ENCODE measurements at places on chromosomes 7 and 10. TPM values are rescaled to one million over a fixed set of nuclear protein-coding genes. Genes with fewer than 3 reads are reported as not detected.

SCRN1 gene
- total RNA-seq, result 3.5 TPM

- no peak for DNase-seq
Measured at GRCh38 chr10:77635402-77636227, 2.0 kb downstream of the KCNMA1 start.

DNA sequence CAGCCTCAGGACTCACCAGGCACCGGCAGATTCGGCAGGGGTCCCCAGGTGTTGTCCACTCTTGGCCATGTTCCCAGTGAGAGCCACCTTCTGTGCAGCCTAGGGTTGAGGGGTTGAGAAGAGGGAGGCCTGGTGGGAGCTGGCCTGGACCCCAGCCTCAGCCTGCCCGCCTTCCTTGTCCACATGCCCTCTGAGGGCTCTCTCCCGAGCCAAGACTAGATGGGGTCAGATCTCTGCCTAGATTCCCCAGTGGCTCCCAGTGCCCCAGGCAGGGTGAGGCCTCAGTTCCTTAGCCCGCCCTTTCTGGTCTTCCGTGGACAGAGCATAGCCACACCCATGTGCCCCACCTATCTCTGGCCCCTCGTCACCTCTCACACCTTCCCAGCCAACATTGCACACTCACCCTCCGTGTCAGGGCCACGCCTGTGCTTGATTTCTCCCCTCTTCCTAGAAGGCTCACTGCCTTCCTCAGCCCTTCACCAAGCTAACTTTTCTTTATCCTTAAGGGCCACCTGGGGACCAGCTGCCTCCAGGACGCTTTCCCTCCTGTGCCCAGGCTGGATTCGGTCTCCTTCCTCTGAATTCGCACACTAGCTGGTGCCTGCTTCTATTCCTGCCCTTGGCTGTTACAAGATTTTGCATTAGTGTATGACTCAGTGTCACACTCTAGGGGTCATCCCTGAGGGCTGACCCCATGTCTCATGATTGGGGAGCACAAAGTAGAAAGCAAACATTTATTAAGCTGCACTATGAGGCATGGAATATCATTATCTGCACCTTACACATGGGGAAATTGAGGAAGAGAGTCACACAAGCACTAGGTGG is 7.5 kb downstream of the KCP start:
- no peak for DNase-seq

GRCh38 chr7:43753843-43754242 is 4.6 kb upstream of the BLVRA start:
- no peak for DNase-seq

HIP1 gene
- 8.4 TPM for total RNA-seq

AKR1D1 gene
- total RNA-seq, result 0.20 TPM

- no peak for DNase-seq
Measured at GRCh38 chr7:4626318-4626845, 55.7 kb upstream of the FOXK1 start.

DNA sequence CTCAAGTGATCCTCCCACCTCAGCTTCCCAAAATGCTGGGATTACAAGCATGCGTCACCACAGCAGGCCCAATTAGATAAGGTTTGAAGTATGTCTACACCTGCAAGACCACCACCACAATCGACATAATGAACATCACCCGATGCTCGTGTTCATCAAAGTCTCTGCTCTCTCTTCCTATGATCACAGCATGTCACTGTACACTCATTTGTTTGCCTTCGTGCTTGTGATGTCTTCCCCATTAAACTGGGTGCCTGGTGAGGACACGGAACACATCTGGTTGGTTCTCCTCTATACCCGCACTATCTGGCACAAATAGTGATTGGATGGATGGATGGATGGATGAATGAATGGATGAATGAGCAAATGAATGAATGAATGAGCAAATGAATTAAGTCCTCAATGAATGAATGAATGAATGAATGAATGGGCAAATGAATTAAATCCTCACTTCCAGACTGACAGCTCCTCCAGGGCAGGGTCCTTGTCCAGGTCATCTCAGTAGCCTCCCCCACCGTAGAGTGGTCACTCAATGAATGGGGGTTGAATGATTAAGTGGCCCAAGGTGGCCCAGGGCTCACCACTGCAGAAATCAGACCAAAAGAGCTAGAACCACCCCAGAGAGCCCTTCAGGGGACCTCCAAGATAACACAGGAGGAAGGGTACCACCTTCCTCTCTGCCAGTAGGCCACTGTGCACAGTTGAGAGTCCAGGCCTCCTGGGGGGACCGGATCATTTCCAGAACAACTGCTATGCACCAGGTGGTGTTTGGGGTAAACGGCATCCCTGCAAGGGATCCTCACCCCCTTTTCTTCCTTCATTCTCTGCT is 101.9 kb upstream of the TNRC18 start:
- DNase-seq, result no peak

DNA sequence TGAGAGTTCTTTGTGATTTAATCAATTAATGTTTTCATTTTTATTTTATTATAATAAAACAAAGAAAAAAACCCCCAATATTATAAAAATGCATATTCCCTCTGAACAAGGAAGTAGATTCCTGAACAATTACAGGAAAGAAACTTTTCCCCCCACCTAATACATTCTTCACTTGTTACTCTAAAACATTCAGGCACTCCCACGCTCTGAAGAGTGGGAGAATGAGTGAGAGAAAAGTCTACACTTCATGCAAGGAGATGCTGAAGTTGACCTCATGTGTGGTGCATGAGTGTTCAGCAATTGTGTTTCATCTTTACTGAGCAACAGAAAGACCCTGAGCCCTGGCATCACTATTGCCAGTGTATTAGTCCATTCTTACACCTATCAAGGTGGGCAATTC is 244.2 kb upstream of the IGFBP3 start:
- no peak for DNase-seq

CDNF gene
- 1.5 TPM for total RNA-seq

- DNase-seq, result no peak
Measured at GRCh38 chr7:95723583-95724180, 48.7 kb upstream of the DYNC1I1 start.

AFAP1L2 gene
- 1.0 TPM for total RNA-seq

DNA sequence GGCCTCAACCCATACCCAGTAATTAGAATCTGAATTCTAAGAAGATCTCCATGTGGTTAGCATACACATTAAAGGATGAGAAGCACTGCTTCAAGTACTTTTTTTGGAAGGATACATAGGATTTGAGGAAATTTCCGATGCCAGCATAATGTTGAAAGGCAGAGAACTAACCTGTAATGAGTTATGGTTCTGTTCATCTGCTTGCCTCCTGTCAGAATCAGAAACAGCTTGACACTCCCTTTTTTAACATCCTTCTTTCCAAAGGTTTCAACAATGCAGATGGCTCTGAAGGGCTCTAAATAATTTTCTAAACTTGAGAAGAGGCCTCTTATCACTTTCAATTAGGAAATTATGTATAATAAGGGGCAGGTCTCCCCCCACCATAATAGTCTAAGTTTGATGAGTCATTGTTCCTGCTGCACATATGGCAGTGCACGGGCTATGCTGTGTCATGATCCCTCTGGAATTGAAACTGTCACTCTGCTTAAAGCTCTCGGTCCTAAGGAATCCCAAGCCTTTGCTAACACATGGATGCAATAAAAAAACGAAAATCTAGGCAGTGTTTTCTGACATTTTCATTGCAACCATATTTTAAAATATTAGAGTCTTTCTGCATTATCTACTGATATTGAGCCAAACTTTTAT is 291.2 kb upstream of the FZD1 start:
- DNase-seq, result no peak

DNA sequence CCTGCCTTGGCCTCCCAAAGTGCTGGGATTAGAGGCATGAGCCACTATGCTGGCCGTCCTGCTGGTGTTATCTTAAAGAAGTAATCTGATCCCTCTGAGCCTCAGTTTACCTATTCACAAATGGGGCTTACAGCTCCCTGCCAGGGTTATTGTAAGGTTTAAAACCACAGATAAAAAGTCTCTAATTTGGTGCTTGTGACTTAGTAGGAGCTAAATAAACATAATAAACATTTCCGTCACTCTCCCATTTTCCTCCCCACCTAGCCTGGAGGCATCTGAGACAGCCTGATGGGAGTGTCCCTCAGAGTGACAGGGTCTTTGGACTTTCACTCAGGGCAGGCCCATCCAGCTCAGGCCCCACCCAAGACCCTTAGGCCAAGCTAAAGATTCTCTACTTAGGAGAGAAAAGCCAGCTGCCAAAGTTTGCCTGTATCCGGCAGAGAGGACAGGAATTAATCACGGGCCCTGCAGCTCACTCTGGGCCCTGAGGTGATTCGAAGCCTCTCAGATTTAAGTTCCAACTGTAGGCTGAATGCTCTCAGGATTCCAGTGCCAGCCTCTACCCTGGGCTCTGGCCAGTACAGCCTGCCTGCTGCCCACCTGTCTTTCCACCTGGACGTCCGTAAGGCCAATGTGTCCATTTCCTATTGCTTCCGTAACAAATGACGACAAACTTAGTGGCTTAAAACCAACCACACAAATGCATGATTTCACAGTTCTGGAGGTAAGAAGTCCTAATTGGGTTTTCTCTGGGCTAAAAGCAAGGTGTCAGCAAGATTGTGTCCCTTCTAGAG is 21.8 kb upstream of the DUSP5 start:
- no peak for DNase-seq

ERVW-1 gene
- total RNA-seq, result not detected

AMZ1 gene
- total RNA-seq, result 0.73 TPM

- no peak for DNase-seq
Measured at GRCh38 chr7:123748171-123748733, 551 bp downstream of the WASL start.

DNA sequence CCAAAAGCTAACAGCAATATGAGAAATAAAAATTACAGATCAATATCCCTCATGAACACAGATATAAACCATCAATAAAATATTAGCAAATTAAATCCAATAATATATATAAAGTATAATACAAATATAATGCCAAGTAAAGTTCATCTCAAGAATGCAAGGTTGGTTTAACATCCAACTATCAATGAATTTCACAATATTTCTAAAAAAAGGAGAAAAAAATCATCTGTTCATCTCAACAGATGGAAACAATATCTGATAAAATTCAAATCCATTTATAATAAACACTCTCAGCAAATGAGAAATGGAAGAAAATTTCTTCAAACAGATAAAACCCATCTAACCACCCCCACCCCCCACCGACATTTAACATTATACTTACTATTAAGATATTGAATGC is 86.9 kb downstream of the SIRT1 start:
- DNase-seq, result no peak

DNA sequence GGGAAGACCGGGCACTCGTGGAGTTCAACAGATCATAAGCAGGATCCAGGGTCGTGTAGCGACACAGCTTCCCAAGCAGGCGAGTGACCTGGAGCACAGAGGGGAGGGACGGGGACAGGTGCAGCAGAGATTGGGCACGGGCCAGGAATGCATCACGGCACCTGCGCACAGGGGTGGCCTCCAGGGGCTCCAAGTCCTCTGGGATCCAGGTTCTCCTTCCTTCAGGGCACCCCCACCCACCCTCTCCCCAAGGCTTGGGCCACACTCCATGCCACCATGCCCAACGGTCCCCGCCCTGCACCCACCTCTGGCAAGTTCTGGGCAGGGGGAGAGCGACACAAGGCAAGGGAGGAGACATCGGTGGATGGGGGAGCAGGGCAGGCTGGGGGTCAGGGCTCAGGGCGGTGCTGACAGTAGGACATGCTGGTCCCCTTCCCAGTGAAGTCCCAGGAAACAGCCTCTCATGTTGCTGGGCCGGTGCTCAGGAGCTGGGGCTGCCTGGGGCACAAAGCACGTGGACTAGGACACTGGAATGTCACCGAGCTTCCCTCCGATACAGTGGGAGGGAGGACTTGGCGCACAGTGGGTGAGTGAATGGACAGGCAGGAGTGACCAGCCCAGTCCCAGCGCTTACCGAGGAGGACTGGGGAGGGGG is 597.3 kb downstream of the PTPRN2 start:
- no peak for DNase-seq

FKBP6 gene
- not detected for total RNA-seq

DNA sequence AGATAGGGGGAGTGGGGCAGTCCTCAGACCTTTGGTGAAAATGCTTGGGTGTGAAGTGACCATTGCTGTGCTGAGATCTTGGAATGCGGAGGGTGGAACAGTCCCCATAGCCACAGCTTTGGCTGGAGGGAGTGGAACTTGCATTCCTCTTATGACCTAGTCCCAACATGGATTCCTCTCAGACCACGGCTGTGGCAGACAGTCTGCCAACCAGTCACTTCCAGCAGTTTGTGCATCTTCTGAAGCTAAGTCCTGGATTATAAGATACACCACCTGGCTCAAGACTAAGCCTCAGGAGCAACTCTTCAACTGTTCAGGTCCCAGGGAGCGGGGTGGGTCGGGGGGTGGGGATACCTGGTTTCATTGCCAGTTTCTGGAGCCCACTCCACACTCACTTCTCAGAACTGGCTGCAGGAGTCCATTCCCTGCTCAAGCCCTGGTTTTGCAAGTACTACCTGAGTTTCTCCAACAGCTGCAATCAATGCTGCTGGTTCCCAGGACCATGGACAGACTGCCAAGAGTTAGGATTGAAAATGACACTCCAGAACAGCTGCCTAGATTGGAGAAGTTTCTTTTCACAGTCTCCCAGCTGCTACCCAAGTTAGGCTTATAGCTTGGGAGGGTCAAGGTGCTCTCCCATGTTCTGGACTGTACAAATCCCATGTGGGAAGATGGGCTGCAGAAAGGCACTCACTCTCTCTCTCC is 29.1 kb upstream of the DGKB start:
- DNase-seq, result no peak

- no peak for DNase-seq
Measured at GRCh38 chr7:131328377-131329175, 900 bp downstream of the MKLN1 start.

- no peak for DNase-seq
Measured at GRCh38 chr10:48536156-48536500, 68.7 kb downstream of the ARHGAP22 start.

CRYGN gene
- total RNA-seq, result 1.8 TPM

- DNase-seq, result peak; percentile 33
Measured at GRCh38 chr10:26725837-26726727, 28.6 kb downstream of the PDSS1 start.

- DNase-seq, result no peak
Measured at GRCh38 chr7:7554021-7554432, 12.7 kb upstream of the MIOS start.

DNA sequence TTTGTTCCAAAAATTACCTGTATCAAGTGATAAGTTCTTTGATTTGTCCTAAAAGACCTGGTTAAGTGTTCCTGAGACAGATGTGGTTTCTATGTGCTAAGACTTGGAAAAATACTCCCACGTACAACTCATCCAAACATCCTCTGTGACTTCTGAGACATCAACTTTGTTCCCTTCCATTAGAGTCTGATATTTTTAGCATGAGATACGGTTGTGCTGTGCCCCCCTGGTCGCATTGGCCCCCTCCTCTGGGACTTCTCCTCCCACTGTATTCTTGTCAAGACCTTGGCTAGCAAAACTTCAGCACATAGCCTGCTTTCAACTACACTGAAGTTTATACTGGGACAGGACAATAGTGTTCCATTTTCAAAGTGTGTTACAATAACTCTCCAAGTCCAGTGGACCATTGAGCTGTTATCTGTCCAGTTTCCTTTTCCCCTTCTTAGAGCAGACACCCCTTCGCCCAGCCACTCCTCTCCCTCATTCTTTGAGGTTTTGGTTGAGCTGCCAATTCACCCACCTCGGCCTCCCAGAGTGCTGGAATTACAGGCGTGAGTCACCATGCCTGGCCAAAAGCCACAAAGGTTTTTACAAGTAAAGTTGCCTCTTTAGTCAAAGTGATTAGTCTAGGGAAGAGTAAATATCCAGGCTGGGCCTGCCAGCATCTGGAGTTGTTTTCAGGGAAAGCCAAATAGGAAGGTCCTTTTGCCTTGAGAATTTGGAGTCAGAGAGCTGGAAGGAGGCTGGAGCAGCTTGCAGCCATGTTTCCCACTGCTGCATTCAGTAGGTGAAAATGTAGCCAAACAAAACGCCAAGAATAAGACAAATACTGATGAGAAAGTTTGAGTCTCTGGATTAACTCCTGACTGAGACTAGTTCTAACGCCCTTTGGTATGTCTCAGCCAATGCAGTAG is 17.8 kb upstream of the PDLIM1 start:
- no peak for DNase-seq
